ENCODE measurements at places on chromosomes 6 and 20. TPM values are rescaled to one million over a fixed set of nuclear protein-coding genes. Genes with fewer than 3 reads are reported as not detected.
A peak's percentile ranks its signal among the peaks of the same experiment; 100 is the strongest.

DNA sequence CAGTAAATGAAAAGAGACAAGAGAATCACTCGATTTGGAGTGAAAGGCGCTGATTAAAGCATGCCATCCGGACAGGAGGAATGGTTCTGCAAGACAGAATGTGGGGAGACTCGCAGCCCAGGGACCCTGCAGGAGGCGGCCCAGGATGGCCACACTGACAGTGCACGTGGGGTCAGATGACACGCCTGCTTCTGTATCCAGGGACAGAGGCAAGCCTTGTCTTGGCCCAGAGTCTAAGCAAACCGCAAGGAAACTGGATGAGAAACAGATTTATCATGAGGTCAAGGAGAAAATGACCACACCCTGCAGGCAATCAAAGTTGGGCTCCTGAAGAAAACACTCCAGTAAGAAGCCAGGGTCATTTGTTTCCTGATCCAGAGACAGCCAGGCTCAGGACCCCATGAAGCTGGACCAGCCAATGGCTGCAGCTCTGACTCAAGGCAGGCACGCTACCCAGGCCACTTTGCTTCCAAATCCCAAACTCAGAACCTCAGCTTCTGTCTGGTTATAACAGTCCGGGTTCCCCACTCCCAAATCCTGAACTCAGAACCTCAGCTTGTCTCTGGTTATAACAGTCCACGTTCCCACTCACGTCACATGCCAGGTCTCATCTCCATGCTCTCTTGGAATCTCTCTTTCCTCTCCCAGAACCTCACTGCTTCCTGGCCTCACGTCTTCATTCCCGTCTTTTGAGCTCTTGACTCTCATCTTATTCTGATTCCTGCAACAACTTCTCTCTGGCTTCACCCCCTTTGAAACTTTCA is 144.9 kb upstream of the THBS2 start:
- DNase-seq = no peak

GRCh38 chr20:36860811-36861624 is 14.9 kb upstream of the TLDC2 start:
- no peak for DNase-seq

DNA sequence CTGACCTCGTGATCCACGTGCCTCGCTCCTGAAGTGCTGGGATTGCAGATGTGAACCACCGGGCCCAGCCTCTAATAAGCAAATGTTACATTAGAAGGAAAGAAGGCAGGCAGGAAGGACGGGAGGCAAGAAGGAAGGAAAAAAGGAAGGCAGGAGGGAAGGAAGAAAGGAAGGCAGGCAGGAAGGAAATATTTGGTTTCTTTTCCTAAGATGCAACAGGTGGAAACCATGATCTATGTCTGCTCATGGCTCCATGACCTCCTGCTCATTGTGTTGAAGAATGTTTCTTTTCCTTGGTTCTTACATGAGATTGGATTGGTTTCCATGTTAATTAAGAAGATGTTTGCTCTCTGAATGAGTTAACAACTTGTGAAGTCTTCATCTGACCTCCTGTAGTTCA is 91.8 kb upstream of the SNX9 start:
- no peak for DNase-seq

GRCh38 chr6:22366214-22366613 is 69.4 kb upstream of the PRL start:
- DNase-seq = no peak

DNA sequence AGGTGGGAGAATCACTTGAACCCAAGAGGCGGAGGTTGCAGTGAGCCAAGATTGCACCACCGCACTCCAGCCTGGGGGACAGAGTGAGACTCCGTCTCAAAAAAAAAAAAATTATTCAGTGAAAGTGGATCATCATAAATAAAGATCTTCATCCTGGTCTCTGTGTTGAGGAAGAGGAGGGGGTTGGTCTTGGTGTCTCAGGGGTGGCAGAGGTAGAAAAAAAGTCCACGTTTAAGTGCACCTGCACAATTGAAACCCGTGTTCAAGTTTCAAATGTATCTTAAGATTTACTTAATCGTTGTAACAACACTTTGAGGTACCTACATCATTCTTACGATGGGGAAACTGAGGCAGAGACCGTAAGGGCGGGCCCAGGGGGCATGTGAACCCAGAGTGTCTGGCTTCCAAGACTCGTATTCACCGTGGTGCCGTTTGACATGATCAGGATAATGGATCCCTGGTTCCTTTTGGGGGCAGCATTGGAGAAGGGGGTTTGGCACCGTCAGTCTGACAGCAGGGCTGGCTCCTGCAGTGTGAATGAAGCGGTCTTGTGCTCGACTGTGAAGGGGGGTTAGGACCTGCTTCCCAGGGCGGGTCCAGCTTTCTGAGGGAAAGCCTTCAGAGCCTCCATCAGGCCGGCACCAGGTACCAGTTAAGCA is 32.9 kb upstream of the ID1 start:
- DNase-seq = no peak

DNA sequence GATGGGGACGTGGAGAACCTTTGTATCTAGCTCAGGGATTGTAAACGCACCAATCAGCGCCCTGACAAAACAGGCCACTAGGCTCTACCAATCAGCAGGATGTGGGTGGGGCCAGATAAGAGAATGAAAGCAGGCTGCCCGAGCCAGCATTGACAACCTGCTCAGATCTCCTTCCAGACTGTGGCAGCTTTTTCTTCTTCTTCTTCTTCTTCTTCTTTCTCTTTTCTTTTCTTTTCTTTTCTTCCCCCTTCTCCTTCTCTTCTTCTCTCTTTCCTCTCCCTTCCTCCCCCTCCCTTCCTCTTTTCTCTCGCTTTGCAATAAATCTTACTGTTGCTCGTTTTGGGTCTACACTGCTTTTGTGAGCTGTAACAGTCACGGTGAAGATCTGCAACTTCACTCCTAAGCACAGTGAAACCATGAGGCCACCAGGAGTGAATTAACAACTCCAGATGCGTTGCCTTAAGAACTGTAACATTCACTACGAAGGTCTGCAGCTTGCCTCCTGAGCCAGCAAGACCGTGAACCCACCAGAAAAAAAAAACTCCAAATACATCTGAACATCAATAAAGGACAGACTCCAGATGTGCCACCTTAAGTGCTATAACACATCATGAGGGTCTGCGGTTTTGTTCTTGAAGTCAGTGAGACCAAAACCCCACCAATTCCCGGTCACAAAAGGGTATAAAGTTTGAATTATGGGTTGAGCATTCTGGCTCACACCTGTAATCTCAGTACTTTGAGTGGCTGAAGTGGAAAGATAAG is 19.6 kb upstream of the SERPINB1 start:
- DNase-seq = no peak

- no peak for DNase-seq
Observed at GRCh38 chr6:129871221-129871620, 10.1 kb upstream of the TMEM244 start.

DNA sequence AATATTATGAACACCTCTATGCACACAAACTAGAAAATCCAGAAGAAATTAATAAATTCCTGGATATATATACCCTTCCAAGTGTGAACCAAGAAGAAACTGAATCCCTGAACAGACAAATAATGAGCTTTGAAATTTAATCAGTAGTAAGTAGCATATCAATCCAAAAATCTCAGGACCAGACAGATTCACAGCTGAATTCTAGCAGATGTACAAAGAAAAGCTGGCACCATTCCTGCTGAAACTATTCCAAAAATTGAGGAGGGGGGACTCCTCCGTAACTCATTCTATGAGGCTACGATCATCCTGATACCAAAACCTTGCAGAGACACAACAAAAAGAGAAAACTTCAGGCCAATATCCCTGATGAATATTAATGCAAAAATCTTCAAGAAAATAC is 67.0 kb upstream of the PDE7B start:
- DNase-seq = no peak

GRCh38 chr6:144144996-144145395 is 5.3 kb upstream of the STX11 start:
- DNase-seq = no peak

- no peak for DNase-seq
Observed at GRCh38 chr6:150354754-150355571, 13.8 kb upstream of the IYD start.

GRCh38 chr20:40896814-40897700 is 131.6 kb upstream of the TOP1 start:
- DNase-seq = no peak

DNA sequence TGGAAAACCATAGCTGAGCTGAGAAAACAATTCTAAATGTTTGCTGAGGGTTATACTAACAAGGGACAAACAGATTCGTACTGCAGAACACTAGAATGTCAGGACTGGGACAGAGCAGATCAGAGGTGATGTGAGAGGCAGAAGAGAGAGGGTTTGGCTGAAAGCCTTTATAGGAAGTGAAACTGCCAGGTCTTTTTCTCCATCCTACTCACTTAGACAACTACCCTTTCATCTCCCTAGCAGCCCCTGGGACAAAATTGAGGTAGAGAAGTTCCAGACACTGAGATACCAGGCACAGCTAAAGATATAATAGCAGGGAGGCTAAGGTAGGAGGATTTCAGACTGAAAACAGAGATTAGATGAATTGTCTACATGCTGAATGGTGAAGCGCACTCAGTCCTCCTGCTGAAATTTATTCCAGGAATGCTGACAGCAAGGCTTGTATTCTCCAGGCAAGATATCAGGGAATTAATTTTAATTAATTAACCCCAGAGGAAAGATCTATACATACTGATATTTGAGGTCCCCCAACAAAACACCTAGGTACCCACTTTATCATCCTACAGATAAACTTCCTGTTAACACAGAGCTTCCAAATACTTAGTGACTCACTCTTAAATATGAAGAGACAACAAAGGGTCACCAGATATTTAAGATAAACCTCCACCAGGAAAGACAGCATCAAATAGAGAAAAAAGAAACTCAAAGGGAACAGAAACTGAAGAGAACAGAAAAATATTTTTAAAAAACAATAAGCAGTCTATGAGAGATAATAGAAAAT is 12.6 kb upstream of the EIF2S2 start:
- DNase-seq = no peak

GRCh38 chr20:31894980-31895675 is 24.7 kb downstream of the TTLL9 start:
- DNase-seq = peak; percentile 23

GRCh38 chr6:39152262-39152661 is 37.3 kb upstream of the SAYSD1 start:
- DNase-seq = no peak

- DNase-seq = no peak
Observed at GRCh38 chr20:10761232-10761631, 87.4 kb upstream of the JAG1 start.

GRCh38 chr6:108690326-108691049 is 129.8 kb downstream of the FOXO3 start:
- DNase-seq = no peak

Gene PI3
- total RNA-seq = 262 TPM

Gene MMP24
- total RNA-seq = 0.15 TPM

Gene BTN3A1
- total RNA-seq = 29.4 TPM

Gene STX11
- total RNA-seq = 0.59 TPM

Gene OCSTAMP
- total RNA-seq = not detected

Gene CST1
- total RNA-seq = not detected

Gene TSPO2
- total RNA-seq = not detected

Gene SPATA25
- 1.5 TPM for total RNA-seq

Gene ISM1
- total RNA-seq = not detected
